Ovary (tissue), 10 donors: ENCODE measurements at places on chromosomes 1 and 21. TPM values are rescaled to one million over a fixed set of nuclear protein-coding genes. Genes with fewer than 3 reads are reported as not detected.
A peak's percentile ranks its signal among the peaks of the same experiment; 100 is the strongest.

- no peak for DNase-seq
Measured at GRCh38 chr1:24203404-24203803, 16.3 kb upstream of the IFNLR1 start.

Gene RGS2
- total RNA-seq = 53.3 TPM

- DNase-seq = no peak
Measured at GRCh38 chr1:6517435-6517851, 26.0 kb upstream of the PLEKHG5 start.

- peak; percentile 96 for DNase-seq
Measured at GRCh38 chr1:201955009-201955728, at the start of gene TIMM17A. TSS of gene TIMM17A (plus strand) at chr1:201955503. CDS start at chr1:201955527, 24 bp downstream.

Gene CASQ1
- total RNA-seq = not detected

- DNase-seq = no peak
Measured at GRCh38 chr1:14470802-14471201, 127.7 kb upstream of the KAZN start.

GRCh38 chr1:200336101-200336845 is 73.6 kb downstream of the ZNF281 start:
- DNase-seq = no peak

GRCh38 chr1:28129150-28129549 is 40.7 kb upstream of the EYA3 start:
- DNase-seq = no peak

DNA sequence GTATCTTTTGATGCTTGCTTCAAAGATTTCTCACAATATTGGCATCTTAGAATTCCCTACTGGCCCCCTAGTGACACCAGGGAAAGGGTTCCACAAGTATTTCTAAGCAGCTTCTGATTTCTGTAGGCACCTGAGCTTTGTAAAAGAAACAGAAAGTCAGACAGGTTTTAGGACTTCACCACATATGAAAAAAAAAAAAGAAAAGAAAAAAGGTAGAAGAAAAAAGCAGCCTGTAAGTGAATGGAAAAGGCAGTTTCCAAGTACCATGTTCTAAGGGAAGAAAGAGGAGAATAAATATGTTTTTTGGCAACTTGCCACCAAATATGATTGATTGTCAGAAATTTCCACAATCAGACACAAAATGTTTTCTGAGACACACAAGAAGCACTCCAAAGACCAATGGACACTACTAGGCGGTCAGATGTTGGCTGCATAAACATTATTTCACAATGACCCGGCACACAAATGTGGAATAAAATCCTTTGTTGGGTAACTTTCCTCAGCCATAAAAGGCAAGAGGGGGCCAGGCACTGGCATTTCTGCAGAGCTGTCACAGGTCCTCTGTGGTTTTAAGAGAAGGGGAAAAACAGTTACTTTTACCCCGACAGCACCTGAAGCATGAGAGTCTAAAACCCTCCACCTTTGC is 12.7 kb upstream of the CPLANE2 start:
- DNase-seq = peak; percentile 51

DNA sequence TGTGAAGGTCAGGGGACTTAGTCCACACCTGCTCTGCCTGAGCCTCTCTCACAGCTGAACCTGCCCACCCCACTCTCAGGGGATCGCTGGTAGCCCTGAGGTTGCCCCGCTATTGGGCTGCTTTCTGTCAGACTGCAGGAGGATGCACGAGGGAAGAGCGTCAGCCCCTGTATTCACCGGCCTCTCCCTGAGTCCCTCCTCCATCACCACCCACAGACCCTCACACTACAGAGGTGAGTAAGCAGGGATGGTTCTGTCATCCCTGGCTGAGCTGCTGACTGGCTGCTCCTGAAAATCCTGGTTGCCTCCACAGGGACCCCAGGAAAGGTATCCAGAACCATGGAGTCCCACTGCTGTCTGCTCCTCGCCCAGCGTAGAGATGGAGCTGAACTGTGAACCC is 118.7 kb downstream of the SYT2 start:
- no peak for DNase-seq

Gene KRTAP7-1
- total RNA-seq = not detected

Gene RNF186
- not detected for total RNA-seq

- no peak for DNase-seq
Measured at GRCh38 chr1:53334781-53335180, 6.9 kb upstream of the LRP8 start.

GRCh38 chr21:36613554-36613953 is 85.4 kb upstream of the SIM2 start:
- DNase-seq = no peak

DNA sequence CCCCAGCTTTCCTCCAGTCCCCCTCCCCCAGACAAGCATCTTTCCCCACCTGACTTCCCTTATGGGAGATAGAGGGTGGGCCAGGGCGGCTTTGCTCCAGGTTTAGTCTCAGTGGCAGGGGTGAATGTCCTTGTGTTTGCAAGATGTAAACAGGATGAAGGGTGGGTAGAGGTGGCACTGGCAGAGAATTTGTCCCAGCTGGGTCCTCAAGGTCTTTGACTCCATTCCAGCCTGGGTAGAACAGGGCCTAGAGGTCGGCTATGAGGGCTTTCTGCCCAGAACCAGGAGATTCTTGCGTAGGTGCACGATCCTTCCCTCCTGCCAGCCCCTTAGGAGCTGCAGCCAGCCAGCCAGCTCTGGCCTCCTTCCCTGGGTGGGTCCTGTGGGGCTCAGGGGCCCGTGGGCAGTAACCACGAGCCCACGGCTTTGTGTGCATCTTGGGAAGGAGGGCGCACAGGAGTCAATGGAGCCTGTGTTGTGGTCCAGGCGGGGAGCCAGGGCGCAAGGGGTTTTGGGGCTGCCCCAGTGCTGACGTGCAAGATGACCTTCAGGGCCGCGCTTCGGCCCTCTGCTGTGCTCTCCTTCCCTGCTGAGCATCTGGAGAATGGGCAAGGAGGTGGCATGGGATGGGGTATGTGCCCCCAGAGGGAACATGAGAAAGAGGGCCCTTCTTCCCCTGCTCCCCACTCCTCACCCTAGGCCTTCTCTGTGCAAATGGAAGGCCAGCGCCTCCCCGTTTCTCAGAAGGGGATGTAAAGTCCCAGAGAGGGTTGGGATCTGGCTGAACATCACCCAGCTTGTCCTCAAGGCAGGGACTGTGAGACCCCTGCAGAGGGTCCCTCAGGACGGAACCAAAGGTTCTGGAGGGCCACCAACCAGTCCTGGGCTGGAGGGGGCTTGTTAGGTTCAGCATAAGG is 15.7 kb downstream of the POU3F1 start:
- DNase-seq = no peak

DNA sequence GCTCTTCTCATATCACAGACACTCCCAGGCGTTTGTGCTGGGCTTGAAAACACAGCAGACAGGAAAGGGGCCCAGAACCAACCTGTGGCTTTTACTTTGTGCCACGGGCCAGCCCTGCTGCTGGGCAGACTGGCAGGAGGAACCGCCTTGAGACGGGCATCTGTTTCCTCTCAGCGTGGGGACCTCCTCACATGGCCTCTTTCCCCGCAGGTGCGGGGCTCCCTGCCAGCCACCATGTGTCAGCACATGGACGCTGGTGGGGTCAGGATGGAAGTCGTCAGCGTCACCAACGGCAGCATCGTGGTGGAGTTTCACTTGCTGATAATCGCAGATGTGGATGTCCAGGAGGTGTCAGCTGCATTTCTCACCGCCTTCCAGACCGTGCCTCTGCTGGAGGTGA is 47.8 kb downstream of the UMODL1 start:
- no peak for DNase-seq

Gene ERO1B
- total RNA-seq = 5.1 TPM

DNA sequence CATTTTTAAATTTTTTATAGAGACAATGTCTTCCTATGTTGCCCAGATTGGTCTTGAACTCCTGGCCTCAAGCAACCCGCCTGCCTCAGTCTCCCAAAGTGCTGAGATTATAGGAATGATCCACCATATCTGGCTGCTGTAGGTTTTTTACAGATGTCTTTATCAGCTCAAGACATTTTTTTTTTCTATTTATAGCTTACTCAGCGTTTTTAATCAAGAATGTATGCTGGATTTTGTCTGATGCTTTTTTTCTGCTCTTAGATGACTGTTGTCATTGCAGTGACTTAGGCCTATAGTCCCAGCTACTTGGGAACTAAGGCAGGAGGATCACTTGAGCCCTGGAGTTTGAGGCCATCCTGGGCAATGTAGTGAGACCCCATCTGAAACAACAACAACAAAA is 72.5 kb downstream of the POFUT2 start:
- no peak for DNase-seq

GRCh38 chr1:74971982-74972381 is 162.2 kb upstream of the LHX8 start:
- DNase-seq = no peak

DNA sequence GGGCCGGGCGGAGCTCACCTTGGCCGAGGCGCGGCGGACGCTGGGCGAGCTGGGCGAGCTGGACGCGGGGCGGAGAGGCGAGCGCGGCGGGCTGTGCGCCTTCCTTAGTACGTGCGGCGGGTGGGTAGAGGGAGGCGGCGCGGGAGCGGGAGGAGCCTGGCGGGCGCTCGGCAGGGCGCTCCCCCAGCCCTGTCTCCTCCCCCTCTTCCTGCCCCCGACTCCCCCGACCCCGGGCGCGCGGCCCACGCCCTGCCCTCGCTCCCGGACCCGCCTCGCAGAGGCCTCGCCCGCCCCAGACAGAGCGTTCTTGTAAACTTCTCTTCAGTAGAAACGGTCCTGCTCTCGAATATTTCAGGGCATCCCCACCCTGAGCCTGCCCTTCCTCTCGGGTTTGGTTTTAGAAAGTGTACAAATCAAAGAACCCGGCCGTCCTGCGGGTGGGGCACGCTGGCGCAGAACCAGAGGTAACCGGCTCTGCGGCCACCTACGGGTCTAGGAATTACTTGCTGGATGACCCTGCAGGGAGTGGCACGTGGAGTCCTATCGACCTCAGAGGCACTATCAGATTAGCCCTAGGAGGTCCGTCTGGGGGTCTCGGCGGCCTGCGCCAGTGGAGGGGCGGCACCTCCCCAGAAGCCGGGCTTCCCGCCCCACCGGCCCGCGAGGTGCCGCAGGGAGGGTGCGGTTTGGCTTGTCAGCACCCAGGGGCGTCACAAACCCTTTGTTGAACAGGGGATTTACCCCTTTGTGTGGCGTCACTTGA is at the start of gene S100A10:
TSS of gene S100A10 (minus strand) at position 126 of the 763 bp plus-strand sequence. CDS start 7,629 bp downstream, outside the sequence.
- DNase-seq = peak; percentile 88

GRCh38 chr1:238152119-238152518 is 261.4 kb upstream of the ZP4 start:
- DNase-seq = no peak

GRCh38 chr1:115757326-115757725 is 11.2 kb downstream of the CASQ2 start:
- DNase-seq = no peak

Gene MAP3K21
- total RNA-seq = 2.9 TPM

Gene CFHR2
- not detected for total RNA-seq

GRCh38 chr1:58764294-58764978 is 19.4 kb downstream of the JUN start:
- DNase-seq = no peak

Gene APOBEC4
- total RNA-seq = 0.69 TPM

DNA sequence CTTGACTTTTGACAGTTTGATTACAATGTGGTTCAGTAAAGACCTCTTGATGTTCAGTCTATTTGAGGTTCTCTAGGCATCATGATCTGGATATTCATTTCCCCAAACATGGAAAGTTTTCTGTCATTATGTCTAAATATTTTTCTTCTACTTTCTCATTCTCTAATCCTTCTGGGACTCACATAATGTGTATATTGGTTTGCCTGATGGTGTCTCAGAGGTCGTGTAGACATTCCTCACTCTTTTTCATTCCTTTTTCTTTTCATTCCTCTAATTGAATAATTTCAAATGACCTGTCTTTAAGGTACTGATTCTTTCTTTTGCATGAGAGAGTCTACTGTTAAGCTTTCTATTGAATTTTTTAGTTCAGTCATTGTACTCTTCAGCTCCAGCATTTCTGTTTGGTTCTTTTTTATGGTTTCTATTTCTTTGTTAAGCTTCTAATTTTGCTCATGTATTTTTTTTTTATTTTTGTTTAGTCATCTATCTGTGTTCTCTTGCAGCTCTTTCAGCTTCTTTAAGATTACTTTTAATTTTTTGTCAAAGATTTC is 158.4 kb downstream of the GDAP2 start:
- DNase-seq = no peak

DNA sequence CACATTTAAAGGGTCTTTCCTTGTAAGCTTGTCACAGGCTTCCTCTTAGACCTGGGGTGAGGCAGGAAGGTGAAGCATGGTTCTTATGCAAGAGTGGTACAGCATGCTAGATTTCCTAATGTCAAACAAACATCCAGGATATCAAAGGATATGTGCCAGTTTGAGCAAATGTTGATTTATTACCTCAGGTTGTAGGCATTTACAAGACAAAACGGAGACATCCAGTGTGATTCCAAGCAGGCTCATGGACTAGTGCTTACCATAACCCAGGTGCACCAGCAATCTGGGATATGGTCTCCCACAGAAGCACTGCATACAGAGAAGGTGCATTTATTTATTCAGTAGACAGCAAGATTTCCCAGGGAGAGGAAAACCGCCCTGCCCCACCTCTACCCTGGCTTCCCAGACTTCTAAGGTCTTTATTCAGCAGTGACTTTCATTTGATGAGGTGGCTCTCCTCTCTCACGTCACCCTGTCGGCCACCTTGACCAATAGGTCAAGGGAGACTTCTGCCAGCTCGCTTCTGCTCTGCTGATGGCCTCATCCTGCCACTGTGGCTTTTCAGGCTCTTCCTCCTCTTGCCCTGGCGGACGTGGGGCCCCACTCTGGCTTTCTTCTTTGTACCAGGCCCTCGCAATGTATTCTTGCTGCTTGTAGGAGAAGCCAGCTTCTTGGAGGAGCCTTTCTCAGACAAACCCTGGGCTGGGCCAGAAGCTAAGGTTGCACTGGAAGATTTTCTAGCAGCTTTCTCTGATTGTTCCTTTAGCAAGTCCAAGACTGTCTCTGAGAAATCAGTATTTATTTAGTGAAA is 25.6 kb downstream of the HHIPL2 start:
- no peak for DNase-seq

DNA sequence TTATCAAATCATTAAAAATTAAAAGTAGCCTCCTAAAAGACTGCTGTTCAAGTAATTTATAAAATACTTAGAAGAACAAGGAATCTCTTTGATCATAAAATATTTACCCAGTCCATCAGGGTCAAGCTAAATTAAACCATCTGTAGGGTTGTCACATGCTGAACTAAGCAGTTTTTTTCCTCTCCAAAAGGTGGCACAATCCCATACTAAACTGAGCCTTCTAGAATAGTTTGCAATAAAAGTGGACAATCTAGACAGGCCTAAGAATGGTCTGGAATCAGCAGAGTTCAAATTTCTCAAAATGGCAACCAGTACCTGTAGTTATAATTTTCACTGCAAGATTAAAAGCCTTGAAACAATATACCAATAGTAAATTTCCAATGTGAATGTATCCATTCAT is 194.8 kb downstream of the EIF4G3 start:
- DNase-seq = no peak

DNA sequence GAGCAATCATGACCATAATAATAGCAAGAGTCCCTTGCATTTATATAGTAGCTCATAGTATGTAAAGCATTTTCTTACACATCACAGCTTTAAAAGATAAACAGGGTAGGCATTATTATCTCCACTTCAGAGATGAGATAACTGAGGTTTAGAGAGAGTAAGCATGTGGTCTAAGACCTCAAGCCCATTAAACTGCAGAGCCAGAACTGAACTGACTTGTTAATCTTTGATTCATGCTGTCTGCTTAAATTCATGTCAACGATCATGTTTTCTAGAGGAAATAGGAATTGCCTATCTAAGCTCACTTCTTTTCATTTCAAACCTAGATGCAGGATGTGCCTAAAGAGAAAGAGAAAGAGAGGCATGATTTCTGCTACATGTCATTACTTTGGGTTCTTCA is 524.8 kb downstream of the PTPRC start:
- no peak for DNase-seq

GRCh38 chr1:114435088-114435715 is 75.8 kb downstream of the TRIM33 start:
- DNase-seq = no peak

- DNase-seq = no peak
Measured at GRCh38 chr1:237048803-237049202, 6.8 kb downstream of the RYR2 start.

Gene HES2
- total RNA-seq = not detected
